ENCODE measurements at places on chromosomes 7 and 10. TPM values are rescaled to one million over a fixed set of nuclear protein-coding genes. Genes with fewer than 3 reads are reported as not detected.

DNA sequence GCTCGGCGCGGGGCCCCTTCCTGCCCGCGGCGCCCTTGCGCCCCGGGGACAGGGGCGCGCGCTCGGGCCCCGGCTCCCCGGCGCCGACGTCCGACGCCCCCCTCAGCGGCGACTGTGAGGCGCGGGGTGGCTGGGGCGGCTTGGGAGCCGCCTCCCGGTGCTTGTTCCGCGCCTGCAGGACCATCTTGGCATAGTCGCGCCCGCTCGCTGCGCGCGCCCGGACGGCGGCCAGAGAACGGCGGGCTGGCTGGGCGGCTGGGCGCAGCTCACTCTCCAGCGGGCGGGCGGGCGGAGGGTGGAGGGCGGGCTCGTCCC is at the start of gene DPY19L1:
Gene DPY19L1, minus strand, starts transcription at position 275 of the 315 bp plus-strand sequence. Its CDS starts 91 bp downstream, at position 184.
- H3K4me1 ChIP-seq: peaks cover 23% of the 10 kb centered on the region
- no peaks in the 10 kb centered on the region for H3K27me3 ChIP-seq
- no peak for DNase-seq
- peak within 1 kb of the TSS; percentile 87 for H3K27ac ChIP-seq
- no peaks in the 10 kb centered on the region for H3K36me3 ChIP-seq

- peak overlapping the region; percentile 99 for H3K4me3 ChIP-seq
- H3K4me1 ChIP-seq: peaks cover 26% of the 10 kb centered on the region
- no peaks in the 10 kb centered on the region for H3K27me3 ChIP-seq
- H3K36me3 ChIP-seq: no peaks in the 10 kb centered on the region
- DNase-seq: peak; percentile 83
- H3K27ac ChIP-seq: peak overlapping the region; percentile 97
These were observed 1.5 kb downstream of the PTPN12 start for GRCh38 chr7:77538281-77539212.

DNA sequence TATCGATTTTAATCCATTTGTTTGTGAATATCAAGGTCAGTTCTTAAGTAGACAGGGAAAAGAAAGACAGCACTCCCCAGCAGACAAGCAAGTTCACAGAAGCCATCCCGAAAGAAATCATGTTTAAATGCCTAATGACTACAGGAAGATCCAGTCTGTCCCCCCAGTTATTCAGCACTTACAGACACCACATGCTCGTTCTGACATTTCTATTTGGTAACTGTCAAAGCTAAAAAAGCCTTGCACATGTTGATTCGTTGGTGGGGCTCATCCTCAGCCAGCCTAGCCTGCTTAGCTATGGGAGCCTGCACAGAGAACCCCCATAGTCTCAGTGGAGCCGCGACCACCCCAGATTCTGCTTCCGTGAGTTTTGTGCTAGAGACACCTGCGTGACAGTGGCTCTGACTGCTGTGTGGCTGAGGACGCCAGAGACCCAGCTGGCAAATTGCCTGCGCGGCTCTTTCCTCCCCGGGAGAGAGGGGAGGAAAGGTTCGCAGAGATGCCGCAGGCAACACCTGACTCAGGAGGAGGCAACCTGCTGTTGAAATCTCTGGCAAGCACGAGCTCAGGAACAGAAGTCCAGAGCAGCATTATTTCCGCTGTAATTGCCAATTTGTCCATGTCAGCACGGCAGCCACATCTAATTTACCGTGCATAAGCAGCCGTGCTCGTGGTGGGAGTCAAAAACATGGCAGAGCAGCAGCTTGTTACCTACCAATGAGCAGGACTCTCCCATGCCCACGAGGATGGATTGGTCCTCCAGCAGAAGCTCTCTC is 194.2 kb downstream of the GPAM start:
- H3K27ac ChIP-seq: no peak overlapping the region
- H3K4me3 ChIP-seq: no peak overlapping the region
- no peak for DNase-seq

- no peaks in the 10 kb centered on the region for H3K4me1 ChIP-seq
- no peak for DNase-seq
- H3K4me3 ChIP-seq: no peak overlapping the region
- no peaks in the 10 kb centered on the region for H3K36me3 ChIP-seq
These were observed 261.4 kb downstream of the GRID1 start for GRCh38 chr10:86105181-86105580.

DNA sequence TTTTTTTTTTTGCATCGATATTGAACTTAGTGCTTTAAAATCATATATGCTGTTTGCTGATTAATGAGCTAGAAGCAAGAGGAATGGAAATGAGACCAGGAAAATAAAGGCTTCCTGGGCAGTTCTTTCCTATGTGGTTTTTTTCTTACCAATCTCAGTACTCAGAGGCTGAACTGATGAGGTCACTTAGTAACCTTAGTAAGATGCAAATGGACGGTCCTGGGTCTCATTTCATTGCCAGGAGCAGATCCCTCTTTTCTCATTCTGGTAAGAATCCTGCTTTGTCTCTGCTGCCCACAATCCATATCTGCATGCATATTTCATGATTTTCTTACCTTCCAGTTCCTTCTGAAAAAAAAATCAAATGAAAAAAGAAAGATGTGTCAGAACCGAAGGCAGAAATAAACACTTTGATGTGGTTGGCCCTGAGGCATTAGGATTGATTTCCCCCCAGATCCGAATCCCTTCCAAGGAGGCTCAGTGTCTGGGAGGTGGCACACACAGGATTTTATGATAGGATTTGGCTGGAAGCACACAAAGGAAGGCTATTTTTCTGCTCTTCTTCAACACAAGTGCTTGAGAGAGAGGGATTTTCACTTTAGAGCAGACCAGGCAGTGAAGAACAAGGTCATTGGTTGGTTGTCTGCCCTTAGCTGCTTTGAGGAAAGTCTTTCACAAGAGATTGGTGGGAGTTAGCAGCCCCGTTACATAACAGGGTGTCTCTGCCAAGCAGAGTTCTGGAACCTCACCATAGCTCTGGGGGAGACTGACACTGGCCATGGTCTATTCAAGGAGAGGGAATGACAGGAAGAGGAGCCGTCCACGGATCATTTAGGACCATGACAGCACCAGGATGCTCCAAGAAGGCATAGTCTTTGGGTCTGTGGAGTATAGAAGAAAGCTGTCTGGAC is 150.0 kb downstream of the CAMK1D start:
- no peak overlapping the region for H3K4me3 ChIP-seq
- H3K4me1 ChIP-seq: peaks cover 22% of the 10 kb centered on the region
- no peak overlapping the region for H3K27ac ChIP-seq
- DNase-seq: no peak
- H3K36me3 ChIP-seq: no peaks in the 10 kb centered on the region

DNA sequence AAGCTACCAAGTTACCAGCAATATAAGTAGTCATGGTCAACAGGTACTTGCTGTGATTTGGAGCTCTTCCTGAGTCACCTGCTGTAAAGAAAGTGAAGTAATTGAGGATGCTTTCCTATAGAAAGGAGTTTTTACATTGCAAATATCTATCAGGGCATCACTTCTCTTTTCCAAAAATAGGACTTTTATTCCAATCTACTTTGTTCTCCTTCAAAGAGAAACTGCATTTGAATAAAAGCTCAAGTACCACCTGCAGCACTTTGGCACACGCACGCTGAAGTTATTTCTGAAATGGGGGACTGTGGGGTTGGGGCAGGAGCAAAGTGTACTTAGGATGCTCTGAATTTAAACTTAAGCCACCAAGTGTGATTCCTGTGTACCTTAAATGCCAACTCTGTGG is 81.8 kb upstream of the PRKAR2B start:
- no peaks in the 10 kb centered on the region for H3K27me3 ChIP-seq
- no peak for DNase-seq
- no peaks in the 10 kb centered on the region for H3K4me1 ChIP-seq
- no peak overlapping the region for H3K4me3 ChIP-seq

Gene RNF148
- 1.4 TPM for total RNA-seq

Gene STRIP2
- total RNA-seq: 4.4 TPM

Measured in left lung (tissue), 14 donors.